ENCODE measurements at places on chromosomes 12 and 14.

DNA sequence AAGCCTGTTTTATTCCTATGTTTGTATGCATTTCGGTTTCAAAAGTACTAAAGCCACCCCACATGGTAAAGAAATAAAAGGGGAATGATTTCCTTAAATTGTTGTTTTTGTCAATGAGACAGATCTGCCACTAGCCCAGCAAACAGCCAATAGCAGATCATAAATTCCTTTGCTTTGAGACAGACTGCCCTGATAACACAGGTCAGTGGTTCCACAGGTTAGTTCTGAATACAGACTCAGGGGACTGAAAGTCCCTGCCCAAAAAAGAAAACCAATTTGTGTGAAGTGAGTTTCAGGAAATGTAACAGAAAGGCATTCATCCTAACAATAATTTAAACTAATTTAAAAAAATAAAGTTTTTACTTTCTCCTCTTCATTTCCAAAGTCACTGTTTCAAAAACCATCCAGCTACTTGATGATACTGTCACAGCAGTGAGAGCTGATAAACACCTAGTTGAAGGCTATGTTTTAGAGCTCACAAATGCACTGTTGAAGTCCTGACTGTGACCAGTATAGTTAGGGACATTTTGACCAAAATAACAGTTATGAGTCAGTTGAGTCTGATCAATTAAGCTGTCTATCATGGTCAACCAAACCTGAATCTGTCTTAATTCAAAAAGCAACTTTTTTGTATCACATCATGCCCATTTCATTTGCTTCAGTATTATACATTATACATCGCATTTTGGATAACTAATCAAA, 77.7 kb downstream of the LGR5 start:
- DNase-seq = no peak

- DNase-seq = no peak
Measured at GRCh38 chr12:117041798-117042170, 57.4 kb downstream of the TESC start.

DNA sequence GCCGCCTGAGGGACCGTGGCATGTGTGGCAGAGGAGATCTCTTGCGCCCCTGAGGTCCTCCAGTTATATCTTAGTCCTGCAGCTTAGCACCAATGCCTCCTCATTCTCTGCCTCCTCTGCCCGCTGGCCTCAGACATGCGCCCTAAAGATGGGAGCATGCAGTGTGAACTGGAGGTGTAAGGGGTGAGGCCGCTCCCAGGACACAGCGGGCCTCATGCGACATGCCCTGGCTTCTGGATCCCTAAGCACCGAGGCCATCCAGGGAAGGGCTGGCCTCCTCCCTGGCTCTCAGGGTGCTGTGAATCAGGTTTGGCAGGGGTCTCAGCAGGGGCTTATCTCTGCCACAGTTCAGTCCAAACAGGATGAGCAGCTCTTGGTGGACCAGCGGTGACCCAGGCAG, 86.9 kb downstream of the CACNA1C start:
- no peak for DNase-seq

- no peak for DNase-seq
Measured at GRCh38 chr14:37608649-37609048, 13.2 kb downstream of the TTC6 start.

DNA sequence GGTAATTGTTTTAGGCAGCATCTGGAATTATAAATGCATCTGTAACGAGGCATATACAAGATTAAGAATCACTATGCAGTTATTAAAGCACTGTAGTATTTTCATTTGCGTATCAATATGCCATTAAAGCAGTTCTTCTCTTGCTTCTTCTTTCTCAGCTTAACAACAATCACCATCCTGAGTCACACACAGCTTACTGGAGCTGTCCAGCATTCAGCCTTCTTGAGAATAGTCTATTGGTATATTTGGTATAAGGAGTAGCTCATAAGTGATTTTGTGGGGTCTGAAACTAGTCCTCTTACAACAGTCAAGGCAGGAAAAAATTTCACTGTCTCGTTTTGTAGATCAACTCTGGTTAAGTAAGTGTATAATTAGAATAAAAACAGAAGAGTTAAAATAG, 523.0 kb upstream of the FOXG1 start:
- no peak for DNase-seq

GRCh38 chr12:82015623-82016347, 256.6 kb upstream of the PPFIA2 start:
- DNase-seq = no peak

Measured in left cardiac atrium (tissue), 4 donors.